CD14-positive monocyte (primary cell): ENCODE measurements at places on chromosomes 12 and 14. TPM values are rescaled to one million over a fixed set of nuclear protein-coding genes. Genes with fewer than 3 reads are reported as not detected.

Gene GPR84
- 14.2 and 14.9 TPM in 2 replicates for polyA plus RNA-seq

Gene FKBP3
- polyA plus RNA-seq: 42.5 TPM

Gene NINJ2
- polyA plus RNA-seq: 73.7 TPM

DNA sequence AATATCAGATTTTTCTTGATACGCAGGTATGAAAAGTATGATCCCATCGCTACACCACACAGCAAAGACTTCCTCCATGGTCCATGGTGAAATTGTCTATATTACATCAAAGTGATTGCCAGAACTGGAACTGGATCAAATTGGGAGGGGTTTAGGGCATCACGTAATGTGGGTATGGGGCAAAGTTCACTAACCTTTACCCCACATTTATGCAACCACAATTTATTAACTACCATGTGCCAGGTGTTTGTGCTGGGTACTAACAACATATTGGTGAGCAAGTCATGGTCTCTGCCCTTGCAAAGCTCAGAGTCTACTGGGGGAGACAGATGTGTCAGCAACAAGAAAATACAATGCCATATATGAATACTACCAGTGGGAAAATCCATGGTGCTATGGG lies 258.9 kb downstream of the SUDS3 start:
- H3K4me3 ChIP-seq: no peak overlapping the region
- H3K4me1 ChIP-seq: no peaks in the 10 kb centered on the region
- no peak for DNase-seq
- H3K27ac ChIP-seq: no peak overlapping the region
- no peaks in the 10 kb centered on the region for H3K36me3 ChIP-seq

GRCh38 chr12:6090803-6091202 lies 33.7 kb downstream of the VWF start:
- H3K27ac ChIP-seq: no peak overlapping the region
- no peaks in the 10 kb centered on the region for H3K36me3 ChIP-seq
- H3K4me3 ChIP-seq: no peak overlapping the region
- peaks cover 28% of the 10 kb centered on the region for H3K4me1 ChIP-seq
- no peak for DNase-seq

DNA sequence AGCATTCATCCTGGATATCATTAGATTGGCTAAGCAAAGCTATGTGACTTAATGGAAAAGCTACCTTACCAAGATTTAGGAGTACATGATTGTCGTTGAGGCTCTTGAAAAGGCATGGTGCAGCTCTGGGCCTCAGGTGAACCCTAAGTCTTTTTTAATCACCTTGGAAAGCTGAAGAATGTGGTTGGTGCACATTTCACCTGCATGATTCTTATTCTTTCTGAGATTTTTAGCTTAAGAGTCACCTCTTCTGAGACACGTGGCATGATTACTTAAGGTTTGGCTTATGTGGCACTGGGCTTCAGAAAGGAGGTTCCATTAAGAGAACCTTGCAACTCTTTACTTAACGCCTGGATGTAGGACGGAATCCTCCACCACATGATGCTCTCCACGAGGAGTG lies 498.5 kb downstream of the TMEM117 start:
- H3K27ac ChIP-seq: no peak overlapping the region
- no peaks in the 10 kb centered on the region for H3K4me1 ChIP-seq
- H3K4me3 ChIP-seq: no peak overlapping the region
- H3K27me3 ChIP-seq: no peaks in the 10 kb centered on the region
- H3K36me3 ChIP-seq: no peaks in the 10 kb centered on the region

- no peak for DNase-seq
- no peak overlapping the region for H3K27ac ChIP-seq
- H3K4me1 ChIP-seq: no peaks in the 10 kb centered on the region
- H3K36me3 ChIP-seq: no peaks in the 10 kb centered on the region
These were observed 8.4 kb downstream of the IFI27L1 start for GRCh38 chr14:94089479-94089878.

- H3K4me1 ChIP-seq: peaks cover 42% of the 10 kb centered on the region
- H3K27ac ChIP-seq: no peak overlapping the region
- no peak overlapping the region for H3K4me3 ChIP-seq
- DNase-seq: peak; percentile 58
These were observed 21.9 kb upstream of the IFT81 start for GRCh38 chr12:110102255-110102654.

GRCh38 chr14:71960494-71961353 lies 28.5 kb downstream of the RGS6 start:
- no peak overlapping the region for H3K27ac ChIP-seq
- DNase-seq: no peak
- H3K27me3 ChIP-seq: no peaks in the 10 kb centered on the region
- H3K4me3 ChIP-seq: no peak overlapping the region

DNA sequence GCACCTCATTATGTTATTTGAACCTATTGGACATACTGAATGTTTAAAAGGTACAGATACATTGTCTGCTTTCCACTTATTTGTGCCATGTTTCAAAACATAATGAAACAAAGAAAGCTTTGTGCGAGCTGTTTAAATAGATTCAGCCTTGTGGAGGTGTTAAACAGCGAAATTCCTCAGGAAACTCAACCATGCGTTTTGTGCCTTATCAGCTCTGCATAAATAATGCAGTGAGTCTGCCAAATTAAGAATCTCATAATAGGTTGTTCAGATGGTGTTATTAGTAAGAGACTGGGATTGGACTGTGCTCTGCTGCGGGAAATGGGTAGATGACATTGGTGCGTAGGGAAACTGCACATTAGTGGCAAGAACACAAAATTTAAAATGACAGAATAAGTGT lies 163.7 kb upstream of the CLEC14A start:
- H3K4me3 ChIP-seq: no peak overlapping the region
- H3K27ac ChIP-seq: no peak overlapping the region
- no peaks in the 10 kb centered on the region for H3K36me3 ChIP-seq
- no peaks in the 10 kb centered on the region for H3K4me1 ChIP-seq
- no peaks in the 10 kb centered on the region for H3K27me3 ChIP-seq

DNA sequence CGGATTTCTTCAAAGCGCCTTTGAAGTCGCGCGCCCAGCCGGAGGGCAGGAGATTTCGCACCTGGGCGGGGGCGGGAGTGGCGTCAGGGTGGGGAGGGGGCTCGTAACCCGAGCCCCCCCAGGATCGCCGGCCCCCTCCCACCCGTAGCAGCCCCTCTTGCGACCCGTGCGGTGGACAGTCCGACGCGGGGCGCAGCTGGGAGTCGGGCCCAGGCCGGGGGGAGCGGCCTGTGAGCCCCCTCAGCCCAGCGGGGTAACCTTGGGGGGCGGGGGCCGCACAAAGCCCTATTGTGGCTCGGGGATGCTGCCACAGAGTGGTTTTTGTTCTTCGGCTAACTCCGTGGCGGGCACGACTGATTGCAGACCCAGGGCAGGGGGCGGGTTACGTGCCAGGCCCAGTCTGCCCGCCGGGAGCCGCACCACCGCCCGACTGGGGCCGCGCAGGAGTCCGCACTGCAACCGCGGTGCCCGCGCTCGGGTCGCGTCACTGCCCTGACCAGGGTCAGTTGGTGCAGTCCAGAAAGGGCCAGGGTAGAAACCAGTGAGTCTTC lies 4.2 kb upstream of the AAAS start:
- H3K27ac ChIP-seq: peak overlapping the region; percentile 78
- peak overlapping the region; percentile 56 for H3K4me3 ChIP-seq
- no peaks in the 10 kb centered on the region for H3K36me3 ChIP-seq
- no peak for DNase-seq
- peaks cover 22% of the 10 kb centered on the region for H3K27me3 ChIP-seq
- peaks cover 37% of the 10 kb centered on the region for H3K4me1 ChIP-seq
